Sciatic nerve (tissue), 2 donors: ENCODE measurements at places on chromosomes 3 and 15. TPM values are rescaled to one million over a fixed set of nuclear protein-coding genes. Genes with fewer than 3 reads are reported as not detected.

DNA sequence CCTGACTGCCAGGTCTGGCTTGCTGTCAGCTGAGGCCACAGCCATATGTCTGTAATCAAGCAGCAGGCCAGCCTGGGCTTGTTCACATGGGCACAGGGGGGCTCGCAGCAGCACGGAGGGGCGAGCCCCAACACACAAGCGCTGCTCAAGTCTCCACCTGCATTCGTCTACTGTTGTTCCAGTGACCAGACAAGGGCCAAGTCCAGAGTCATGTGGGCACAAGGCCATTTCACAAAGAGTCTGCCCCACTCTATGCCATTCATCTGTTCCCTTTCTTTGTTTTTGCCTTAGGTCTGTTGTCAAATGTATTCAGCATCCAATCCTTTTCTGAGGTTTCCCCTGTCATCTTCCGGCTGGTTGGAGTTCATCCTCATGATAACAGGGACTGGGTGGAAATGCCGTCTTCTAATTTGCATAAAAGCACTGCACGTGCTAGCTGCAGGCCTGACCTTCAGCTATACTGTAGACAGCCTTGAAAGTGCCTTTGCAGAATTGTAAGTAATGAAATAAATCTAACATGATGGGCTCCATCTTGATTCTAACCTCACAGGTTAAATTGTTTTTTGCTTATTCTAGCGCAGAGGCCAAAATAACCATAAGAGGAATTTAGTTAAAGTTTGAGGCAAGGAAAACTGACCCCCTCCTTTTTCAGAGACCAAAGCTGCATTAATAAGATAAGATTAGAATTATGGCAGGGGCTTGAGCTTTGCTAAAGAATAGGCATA is 28.6 kb upstream of the KBTBD12 start:
- no peak for DNase-seq

- DNase-seq = peak; percentile 23
Observed at GRCh38 chr3:51378726-51379125, 6.4 kb upstream of the MANF start.

DNA sequence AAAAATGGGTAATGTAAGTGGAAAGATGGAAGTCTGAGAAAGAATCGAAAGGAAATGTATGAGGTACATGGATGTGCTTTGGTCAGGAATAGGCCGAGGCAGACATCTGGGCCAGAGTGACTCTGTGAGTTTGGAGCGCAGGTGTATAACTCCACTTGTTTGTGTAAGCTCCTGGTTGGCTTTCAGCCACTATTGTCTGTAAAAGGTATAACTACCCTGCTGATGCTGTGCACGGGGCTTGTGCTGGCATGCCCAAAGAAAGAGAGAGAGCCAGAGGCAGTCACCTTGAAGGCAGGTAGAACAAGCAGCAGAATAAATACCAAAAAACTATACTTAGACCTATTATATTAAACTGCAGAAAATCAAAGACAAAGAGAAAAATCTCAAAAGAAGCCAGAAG is 32.7 kb upstream of the CD96 start:
- DNase-seq = no peak

DNA sequence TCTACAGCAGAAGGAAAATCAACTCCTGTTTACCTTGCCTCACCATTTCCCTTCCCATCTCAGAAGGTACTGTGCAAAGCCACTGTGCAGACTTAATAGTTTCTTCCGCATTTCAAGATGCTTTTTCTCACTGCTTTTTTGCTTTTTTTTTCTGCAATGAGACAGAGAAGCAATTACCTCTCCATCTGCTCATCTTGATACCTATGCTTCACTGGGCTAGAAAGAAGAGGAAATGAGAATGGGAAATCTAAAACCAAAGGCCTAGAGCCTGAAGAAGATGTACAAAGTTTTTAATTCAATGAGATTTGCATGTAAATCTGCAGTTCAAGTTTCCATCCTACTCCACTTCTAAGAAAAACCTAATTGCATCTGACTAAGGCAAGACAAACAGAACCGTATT is 238.1 kb upstream of the SETMAR start:
- no peak for DNase-seq

GRCh38 chr3:31754575-31755278 is 222.0 kb downstream of the STT3B start:
- no peak for DNase-seq

DNA sequence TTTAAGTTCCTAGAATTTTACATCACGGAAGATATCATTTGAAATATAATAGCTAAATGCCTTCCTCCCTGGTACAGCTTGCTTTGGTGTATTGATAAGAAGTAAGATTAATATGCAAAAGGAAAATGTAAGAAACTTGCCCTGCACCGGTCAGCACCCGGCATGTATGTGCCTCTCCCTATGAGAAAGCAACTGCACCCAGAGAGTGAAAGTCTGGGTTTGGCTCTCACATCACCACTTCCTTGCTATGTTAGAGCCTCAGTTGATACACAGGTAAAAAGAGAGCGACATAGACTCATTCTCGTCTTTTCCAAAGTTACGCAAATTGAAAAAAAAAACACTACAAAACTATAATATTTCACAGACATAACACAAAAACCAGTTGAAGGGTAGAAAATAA is 96.7 kb downstream of the FOXP1 start:
- no peak for DNase-seq

CNTN3 gene
- total RNA-seq = 3.7 TPM

DNA sequence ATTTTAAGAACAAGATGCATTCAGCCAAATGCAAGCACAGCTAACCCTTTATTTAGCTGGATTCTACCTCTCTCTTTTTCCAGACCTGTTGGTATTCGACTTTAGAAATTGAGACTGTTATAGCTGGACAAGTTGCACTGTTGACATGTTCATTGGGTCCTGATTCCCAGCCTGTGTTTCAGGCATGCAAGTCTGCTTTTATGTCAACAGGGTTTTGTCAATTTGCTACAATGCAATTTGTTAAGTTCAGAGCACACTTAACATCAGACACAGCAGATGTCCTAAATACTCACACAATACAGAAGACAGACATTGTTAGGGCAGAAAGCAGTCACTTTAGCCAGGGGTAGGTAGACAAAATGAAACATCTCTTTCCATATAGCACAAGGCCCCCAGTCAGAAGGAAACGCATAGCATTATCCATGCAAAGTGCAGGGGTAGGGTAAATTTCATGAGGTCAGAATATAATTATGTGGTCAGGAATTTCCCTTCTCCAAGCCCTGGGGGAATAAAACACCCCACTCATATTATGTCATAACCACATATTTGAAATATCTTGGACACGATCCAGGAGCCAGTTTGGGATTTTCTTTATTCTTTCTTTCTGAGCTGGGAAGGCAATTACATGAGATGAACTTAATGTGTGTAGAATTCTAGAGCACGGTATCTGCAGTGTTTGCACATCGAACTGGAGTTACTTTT is 504.1 kb downstream of the NTRK3 start:
- DNase-seq = no peak

- DNase-seq = no peak
Observed at GRCh38 chr15:62920682-62921502, 121.7 kb upstream of the TPM1 start.

GRCh38 chr3:107795514-107796094 is 272.8 kb downstream of the BBX start:
- no peak for DNase-seq

- DNase-seq = no peak
Observed at GRCh38 chr3:177479630-177480029, 282.3 kb upstream of the TBL1XR1 start.

DNA sequence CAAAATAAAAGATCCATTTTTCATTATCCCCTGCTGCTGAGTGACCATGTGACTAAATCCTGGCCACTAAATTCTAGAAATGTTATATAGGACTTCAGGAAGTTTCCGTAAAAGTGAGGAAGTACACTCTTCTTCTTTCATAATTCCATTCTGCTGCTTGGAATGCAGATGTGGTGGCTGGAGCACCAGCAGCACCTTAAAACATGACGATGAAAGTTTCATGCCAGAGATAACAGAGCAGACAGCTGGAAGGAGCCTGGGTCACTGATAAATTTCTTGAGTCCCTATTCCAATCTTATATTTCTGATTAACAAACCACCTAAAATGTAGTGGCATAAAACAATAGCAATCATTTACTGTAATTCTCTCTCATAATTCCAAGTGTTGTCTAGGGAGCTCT is 238.7 kb downstream of the TBL1XR1 start:
- no peak for DNase-seq

GABRB3 gene
- total RNA-seq = 4.5 TPM

CCDC80 gene
- 143 TPM for total RNA-seq
